Stimulated activated naive CD4-positive, alpha-beta T cell treated with Interleukin-2 at 50 U/mL for 16 hours (primary cell): ENCODE measurements at places on chromosomes 11 and 22.

DNA sequence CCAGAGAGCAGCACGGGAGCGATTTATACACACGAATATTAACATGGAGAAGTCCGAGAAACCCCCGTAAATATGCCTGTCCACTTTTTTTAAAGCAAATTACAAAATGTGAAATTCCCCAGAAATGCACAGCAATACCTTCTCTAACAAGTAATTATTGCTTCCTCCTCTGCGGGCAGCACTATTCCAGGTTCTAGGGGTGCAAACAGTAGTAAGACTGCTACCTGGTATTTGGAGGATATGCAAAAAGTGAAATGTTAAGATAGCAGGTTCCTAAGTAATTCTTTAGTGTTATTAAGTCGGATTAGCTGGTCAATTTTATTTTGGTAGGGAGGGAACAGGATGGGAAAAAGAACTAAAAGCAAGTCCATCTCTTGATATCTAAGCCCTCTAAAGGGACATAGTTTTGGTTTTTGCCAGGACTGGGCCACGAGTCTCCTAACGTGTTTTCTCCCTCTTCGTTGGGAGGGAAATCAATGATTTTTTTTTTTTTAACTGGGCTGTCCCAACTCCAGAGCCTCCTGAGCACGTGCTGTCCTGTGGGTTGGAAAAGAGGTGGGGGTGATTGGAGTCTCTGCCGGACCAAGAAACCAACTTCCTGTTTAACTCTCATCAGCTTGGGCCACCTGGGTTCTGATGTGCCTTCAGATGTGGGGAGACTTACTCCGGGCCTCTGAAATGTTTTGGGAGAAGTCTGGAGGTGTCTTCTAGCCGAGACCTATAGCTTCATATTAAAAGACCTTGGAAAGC, 1.7 kb upstream of the XBP1 start:
- DNase-seq, result no peak

GRCh38 chr11:108871152-108871551, 206.3 kb downstream of the DDX10 start:
- no peak for DNase-seq

DNA sequence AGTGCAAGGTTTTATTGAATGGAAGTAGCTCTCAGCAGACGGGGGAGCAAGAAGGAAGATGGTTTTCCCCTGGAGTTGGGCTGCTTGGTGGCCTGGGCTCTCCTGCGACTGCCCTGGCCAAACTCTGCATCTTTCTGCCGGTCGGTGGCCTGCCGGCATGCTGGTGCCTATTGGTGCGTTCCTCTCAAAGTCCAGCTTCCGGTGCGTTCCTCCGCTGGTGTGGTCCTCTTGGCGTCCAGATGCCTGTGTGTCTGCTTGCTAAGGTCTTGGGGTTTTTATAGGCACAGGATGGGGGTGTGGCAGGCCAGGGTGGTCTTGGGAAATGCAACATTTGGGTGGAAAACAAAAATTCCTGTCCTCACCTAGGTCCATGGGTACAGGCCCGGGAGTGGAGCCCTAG, 567.4 kb upstream of the CNTN5 start:
- no peak for DNase-seq

- DNase-seq, result no peak
Observed at GRCh38 chr11:21602699-21603098, 590.2 kb upstream of the ANO5 start.

GRCh38 chr11:1640076-1640946, 10.7 kb downstream of the KRTAP5-5 start:
- peak; percentile 4 for DNase-seq

- no peak for DNase-seq
Observed at GRCh38 chr11:126080161-126080941, 17.7 kb upstream of the CDON start.

DNA sequence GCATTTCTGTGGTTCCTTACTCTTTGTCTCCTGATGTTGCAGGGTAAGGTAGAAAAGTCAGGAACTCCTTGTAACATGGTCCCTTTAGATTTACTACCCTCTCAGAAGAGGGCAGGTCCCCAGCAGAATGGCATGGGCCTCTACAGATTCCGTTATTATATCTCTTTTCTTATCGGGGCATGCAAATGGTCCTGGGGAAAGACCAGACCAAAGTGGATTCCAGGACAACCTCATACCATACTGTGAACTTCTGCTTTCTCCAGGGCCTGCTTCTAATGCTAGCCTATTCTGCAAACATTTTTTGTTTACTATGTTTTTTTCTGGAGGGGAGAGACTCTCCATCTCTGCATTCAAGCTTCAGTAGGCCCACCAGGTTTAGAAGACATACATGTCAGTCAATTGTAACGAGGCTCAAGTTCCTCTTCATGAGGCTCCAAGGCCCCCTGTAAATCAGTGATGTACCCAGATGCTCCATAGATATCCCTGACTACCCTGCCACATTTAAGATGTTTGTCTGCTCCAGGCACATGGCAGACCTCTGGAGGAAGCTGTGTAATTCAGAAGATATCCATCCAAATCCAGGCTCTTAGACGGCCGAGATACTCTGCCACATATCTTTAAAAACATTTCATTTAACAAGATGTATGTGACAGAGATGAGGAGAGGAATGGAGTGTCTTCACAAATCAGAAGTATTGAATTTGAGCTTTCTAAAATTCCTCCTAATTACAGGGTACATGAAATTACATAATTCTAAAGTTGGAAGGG, 8.5 kb upstream of the ME3 start:
- DNase-seq, result no peak

- no peak for DNase-seq
Observed at GRCh38 chr22:49068861-49069500, 758.7 kb downstream of the BRD1 start.

DNA sequence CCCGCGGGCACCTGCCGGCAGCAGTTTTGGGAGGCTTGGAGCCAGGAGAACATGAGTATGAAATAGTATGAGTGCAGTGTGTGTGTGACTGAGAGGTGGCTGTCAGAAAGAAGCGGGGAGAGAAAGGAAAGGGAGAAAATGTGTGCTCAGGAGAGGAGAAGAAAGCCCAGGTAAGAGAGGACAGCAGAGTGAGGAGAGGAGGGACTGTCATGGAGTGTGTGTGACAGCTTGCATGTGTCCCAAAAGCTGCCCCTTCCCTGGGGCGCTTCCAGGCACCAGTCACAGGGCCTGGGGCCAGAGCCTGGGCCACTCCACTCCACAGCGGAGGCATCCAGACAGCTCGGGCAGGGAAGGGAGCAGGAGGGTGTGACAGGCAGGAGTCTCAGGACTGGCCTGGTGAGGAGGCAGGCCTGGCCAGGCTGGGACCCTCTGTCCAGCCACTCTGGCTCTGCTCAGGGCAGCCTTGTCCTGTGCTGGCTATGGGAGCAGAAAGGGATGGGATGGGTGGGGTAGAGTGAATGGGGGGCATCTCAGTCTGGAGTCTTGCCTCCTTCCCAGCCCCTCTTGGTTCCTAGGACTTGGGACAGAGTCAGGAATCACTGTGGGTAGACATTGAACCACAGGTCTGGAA, 949 bp downstream of the MMP11 start:
- DNase-seq, result no peak

DNA sequence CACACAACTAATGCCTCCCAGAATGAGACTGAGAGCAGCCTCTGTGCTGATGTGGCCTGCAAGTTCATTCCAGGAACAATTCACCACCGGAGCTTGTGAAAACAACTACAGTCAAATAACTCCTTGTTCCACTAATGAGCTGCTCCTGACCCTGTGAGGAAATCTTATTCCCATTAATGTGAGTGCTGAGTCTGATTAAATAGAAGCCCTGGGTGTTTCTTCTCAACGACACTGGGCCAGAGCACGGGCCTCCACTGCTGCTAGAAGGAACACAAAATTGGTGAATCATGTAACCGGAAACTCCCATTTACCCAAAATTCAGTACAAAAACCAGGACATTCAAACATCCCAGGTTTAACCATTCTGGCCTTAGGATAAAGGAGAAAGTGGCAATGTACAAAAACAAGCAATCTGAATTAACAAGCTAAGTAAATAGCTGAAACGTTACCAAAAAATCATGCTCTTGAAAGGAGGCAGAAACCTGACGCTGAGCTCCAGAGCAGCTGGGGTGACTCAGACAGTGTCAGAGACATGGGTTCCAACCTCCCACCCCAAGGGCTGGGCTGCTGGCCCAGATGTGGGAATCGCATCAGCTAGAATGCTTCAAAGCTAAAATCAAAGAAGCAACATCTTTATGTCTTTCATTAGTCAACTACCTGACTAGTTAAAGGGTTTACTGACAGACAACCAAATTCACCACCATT, 26.7 kb downstream of the SERGEF start:
- DNase-seq, result no peak

GRCh38 chr11:31340903-31341572, 28.5 kb downstream of the DCDC1 start:
- no peak for DNase-seq

- DNase-seq, result no peak
Observed at GRCh38 chr11:100821198-100821597, 134.1 kb downstream of the ARHGAP42 start.

GRCh38 chr11:8183111-8183510, 14.3 kb upstream of the RIC3 start:
- no peak for DNase-seq

- DNase-seq, result no peak
Observed at GRCh38 chr11:65309006-65309405, 5.7 kb upstream of the CDC42EP2 start.

GRCh38 chr22:27203276-27203660, 545.9 kb downstream of the MIAT start:
- DNase-seq, result no peak

DNA sequence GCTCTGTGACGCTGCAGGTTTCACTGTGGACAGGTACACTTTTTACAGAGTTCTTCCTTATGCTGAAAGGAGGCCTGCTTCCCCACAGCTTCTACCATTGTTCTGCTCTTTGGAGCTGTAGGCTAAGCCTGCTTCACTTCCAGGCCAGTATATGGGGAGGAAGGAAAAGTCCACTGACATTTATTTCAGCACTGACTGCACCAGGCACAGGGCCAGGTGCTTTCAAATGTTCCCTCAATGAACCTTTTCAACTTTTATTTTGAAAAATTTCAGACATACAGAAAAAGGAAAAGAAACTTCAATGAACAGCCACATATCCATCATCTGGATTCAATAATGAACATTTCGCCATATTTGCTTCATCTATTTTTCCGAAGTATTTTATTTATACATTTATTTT, 22.0 kb downstream of the POU2F3 start:
- DNase-seq, result no peak

DNA sequence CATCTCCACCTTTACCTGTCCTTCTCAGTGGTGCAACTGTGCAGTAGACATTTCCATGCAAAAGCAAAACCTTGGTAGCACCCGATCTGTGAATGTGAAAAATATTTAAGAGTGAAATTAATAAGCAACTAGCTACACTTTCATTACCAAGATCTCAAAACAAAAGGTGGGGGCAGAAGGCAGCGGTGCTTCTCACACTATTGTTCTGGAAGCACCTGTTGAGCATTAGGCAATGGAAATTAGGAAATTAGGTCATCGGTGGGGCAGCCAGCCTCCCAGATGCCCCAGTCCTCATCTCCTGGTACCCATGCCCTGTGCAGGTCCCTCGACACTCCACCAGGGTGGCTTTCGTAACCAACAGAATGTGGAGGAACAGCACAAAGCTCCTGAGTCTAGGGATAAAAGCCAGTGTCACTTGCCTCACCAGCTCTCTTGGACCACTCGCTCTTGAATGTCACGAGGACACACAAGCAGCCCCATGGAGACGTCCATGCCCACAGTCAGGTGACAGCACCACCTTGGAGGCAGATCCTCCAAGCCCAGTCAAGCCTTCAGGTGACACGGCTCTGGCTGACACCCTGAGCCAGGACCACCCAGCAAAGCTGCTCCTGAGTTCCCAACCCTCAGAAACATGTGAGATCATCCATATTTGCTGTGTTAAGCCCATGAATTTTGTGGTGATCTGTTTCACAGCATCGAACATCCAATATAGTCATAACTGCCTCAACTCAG, 3.3 kb downstream of the LTO1 start:
- no peak for DNase-seq

DNA sequence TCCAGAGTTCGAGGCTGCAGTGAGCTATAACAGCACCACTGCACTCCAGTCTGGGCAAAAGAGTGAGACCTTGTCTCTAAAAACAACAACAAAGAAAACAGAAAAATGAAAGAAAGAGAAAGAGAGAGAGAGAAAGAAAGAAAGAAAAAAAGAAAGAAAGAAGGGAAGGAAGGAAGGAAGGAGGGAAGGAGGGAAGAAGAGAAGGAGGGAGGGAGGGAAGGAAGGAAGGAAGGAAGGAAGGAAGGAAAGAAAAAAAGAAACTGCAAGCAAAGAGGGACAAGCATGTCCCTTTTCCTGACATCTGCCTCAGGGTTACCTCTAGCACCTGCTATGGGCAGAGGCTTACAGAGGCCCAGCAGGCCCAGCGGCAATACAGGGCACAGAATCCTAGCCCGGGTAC, 475.0 kb downstream of the MIAT start:
- no peak for DNase-seq

- DNase-seq, result no peak
Observed at GRCh38 chr11:13941775-13942174, 20.7 kb upstream of the SPON1 start.

GRCh38 chr11:99271527-99271926, 250.8 kb downstream of the CNTN5 start:
- DNase-seq, result no peak

DNA sequence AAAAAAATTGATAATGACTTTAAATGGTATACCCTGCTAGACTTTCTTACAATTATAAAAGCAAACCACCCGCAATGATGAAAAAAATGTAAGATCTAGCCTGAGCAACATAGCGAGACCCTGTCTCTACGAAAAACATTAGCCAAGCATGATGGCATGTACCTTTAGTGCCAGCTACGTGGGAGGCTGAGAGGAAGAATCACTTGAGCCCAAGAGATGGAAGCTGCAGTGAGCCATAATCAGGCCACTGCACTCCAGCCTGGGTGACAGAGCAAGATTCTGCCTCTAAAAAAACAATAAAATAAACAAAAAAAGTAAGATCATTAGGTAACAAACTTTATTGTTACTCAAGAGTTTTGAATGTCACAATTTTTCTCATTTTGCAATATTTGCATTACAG, 39.2 kb downstream of the KMT5B start:
- DNase-seq, result no peak

- DNase-seq, result no peak
Observed at GRCh38 chr11:80860632-80861031, 1419.8 kb upstream of the TENM4 start.

- no peak for DNase-seq
Observed at GRCh38 chr11:36492724-36493304, 17.3 kb downstream of the TRAF6 start.

DNA sequence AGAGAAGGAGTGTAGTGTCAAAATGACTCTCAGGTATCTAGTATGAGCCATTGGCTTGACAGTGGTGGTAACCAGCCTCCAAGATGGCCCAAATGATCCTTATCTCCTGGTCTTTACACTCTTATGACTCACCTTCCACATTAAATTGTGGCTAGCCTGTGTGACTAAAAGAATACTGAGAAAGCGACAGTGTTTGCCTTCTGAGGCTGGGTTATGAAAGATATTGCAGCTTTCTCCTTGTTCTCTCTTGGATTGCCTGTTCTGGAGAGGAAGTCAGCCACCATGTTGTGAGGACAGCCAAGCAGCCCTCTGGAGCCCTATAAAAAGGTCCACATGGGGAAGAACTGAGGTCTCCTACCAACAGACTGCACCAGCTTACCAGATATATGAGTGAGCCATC, 15.8 kb downstream of the C11orf71 start:
- no peak for DNase-seq
